Natural killer cell treated with Interleukin-12 subunit alpha and Interleukin-12 subunit beta and Interleukin-15 and Interleukin-18, amount 100 ng/mL, for 72 hours (primary cell): ENCODE measurements at places on chromosomes 5 and 9.

DNA sequence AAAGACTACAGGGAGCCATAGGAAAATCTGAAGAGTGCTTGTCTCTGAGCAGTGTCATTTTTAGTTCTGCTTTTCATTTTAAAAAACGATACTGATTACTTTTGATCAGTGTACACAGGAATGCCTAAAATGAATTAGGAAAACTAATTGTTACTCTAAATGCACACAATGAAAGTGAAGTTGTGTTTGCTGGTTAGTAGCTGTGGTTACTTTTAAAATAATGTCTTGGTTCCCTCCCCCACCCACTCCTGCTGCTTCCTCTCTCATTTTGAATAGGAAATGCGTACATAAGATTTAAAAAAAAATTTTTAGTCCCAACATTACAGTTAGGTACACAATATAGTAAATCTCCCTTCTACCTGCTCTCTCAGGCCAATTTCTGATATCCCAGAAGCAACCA, 47.5 kb upstream of the PLPP1 start:
- DNase-seq, result no peak

DNA sequence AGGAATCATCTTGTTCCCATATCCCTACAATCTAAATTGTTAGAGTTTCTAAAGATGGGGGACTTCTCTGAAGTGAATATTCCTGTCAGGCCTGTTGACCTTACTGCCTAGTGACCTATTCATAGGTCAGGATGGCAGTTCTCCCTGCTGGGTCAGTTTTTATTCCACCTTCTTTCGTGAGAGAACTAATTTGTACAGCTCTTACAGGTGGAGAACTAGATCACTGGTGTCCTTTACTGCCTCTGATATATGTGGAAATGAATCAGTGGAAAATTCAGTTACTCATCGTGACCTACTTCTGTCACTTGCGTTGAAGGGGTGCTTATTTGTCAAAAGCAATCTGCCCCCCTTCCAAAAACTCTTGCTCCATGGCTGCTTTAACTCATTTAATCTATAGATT, 164.9 kb downstream of the CD180 start:
- no peak for DNase-seq

DNA sequence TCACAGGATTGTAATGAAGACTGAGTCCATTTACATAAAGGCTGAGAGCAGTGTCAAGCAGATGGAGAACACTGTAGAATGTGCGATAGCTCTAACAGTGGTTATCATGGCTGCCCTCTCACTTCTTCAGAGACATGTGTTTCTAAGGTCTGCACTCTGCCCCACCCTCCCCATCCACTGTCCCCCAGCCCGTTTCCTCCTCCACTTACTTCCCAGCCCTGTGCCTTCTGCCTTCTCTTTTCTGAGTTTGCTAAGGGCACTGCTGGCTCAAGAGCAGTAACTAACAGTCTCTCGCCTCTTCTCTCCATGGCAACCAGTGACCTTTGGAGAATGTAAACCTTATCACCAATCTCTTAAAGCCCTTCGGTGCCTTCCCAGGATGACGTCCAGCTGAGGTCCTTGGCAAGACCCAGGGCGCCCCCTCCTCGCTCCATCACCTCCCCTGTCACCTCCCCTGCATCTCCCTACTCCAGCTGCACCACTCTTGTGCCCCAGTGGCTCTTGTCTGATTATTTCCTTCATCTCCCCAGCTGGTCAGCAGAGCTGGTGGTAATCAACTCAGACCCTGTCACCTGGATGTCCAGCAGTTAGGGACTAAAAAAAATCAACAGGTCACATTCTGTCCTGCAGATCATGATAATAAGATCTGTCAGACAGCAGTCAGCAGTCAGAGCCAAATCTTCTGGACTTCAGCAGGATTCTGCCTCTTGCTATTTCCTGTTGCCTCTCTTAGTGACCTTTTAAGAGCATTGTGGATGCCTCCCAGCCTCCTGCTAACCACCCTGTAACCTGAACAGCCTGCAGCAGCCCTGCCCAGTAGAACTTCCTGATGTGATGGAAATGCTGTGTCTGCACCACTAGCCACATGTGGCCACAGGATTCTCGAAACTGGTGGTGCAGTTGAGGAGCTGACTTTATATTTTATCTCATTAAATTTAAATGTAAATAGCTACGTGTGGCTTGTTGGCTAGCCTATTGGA, 9.0 kb downstream of the FXN start:
- no peak for DNase-seq

- DNase-seq, result no peak
Observed at GRCh38 chr5:43336159-43336558, 22.9 kb upstream of the HMGCS1 start.

DNA sequence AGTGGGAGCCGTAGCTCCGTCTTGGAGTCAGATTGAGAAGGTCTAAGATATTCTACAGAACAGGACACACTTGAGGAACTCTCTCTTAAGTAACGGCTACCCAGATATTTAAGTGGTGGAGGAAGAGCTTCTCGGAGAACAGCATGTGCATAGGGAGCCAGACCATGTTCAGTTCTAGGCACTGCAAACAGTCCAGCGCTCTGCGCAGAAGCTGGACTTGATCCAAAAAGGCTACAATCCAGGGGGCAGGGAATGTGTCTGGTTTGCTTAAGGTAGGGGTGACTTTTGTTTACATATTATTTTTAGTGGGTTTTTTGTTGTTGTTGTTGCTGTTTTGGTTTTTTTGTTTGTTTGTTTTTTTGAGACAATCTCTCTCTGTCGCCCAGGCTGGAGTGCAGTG, 16.8 kb upstream of the CCL28 start:
- no peak for DNase-seq

GRCh38 chr5:60195083-60195482, 301.6 kb upstream of the PDE4D start:
- no peak for DNase-seq

DNA sequence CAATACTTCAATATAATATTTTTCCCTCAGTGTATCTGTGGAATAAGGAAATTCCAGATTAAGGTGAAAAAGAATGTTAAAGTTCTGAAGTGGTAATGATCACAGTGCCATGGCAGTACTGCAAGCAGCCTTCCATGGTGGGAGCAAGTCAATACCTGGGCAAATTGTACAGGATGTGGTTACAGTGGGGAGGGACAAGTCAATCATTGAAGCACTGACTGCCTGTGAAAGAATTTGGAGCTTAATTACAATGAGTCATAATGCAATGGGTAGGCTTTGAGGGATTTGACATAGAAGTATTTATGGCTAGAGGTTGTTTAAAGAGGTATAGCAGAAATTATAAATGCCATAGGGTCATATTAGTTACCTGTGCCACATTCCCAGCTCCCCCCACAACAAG, 786.5 kb upstream of the ACO1 start:
- no peak for DNase-seq

GRCh38 chr5:71938895-71939294, 168.4 kb upstream of the MAP1B start:
- no peak for DNase-seq

GRCh38 chr9:104700306-104700705, 6.0 kb downstream of the OR13D1 start:
- no peak for DNase-seq

DNA sequence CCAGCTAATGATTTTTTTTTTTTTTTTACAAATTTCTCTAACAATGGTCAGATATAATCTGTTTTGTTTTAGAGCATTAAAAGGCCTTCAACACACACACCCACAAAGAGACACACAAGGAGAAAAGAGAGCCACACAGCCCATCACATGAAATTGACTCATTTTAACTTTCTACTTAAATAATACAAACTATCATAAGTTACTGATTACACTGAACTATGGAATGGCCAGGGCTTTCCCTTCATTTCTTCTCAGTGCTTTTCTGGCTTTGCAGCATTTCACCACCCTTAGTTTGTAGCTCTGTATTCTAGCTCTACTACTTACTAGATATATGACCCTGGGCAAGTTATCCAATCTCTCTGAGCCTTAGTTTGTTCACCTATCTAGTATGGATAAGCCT, 13.2 kb downstream of the REEP5 start:
- no peak for DNase-seq

DNA sequence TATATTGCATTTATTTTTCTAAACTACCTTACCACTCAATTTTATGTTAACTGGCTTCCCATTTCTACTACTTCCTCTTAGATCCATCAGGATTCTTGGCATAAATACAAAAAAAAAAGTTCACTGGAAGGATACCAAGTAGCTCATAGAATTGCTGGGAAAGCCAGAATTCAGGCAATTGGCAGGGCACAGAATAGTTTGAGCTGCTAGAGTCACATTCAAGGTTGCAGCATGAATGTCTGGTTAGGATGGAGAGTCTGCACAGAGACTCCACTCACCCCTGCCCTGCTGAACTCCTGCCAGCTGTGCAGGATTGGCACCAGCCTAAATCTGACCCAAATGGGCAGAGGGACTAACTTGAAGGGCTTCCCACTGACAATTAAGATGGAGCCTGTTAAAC, 4.9 kb upstream of the AMACR start:
- DNase-seq, result no peak

DNA sequence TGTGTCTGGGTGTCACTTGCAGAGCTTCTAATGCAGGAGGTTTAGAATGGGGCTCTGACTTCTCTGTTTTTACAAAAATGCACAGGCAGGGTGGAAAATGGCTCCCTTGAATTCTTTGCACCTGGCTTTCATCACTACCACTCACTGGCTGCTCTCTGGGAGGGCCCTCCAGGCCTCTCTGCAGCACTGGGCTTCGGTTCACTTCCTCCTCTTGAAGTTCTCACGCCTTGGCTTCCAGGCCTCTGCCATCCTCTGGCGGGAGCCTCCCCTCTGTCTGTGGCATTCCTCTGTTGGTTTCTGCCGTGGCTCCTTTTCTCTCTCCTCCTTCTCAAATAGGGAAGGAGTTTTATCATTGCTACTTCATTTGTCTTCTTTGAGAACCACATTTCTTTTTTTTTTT, 2.8 kb upstream of the PRLR start:
- no peak for DNase-seq

- DNase-seq, result no peak
Observed at GRCh38 chr5:1663186-1663585, 136.5 kb downstream of the MRPL36 start.

DNA sequence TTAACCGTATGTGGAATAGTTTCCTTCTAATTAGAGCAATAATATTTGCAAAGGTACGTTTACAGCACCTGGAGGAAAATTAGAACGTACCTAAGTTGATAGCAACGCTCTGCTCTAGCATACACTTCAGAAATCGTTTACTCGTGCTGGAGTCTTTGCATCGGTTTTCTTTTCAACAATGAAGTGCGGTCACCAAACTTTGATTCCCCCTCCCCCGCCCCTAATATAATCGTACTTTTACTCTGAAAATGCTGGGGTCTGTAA, 506 bp downstream of the ADAMTS19 start:
- no peak for DNase-seq

GRCh38 chr9:26727471-26727870, 165.1 kb downstream of the CAAP1 start:
- DNase-seq, result no peak

DNA sequence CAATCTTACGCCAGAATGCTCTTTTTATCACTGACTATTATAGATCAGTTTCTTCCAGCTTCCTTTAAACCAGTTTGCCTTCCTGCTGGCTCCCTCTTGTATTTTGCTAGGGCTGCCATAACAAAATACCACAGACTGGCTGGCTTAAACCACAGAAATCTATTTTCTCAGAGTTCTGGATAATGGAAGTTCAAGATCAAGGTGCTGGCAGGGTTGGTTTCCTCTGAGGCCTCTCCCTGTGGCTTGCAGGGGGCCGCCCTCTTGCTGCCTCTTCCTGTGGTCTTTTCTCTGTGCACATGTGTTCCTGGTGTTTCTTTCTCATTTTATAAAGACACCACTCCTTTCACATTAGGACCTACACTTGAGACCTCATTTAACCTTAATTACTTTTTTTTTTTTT, 6.8 kb upstream of the FXN start:
- no peak for DNase-seq
